ENCODE measurements at places on chromosomes 2 and 18.

GRCh38 chr18:33641141-33641540 is 63.1 kb downstream of the ASXL3 start:
- DNase-seq: no peak

- DNase-seq: no peak
These were observed 18.8 kb downstream of the DYNC2LI1 start for GRCh38 chr2:43792653-43793052.

GRCh38 chr2:219362524-219363164 is 25.1 kb downstream of the DNPEP start:
- peak; percentile 15 for DNase-seq

DNA sequence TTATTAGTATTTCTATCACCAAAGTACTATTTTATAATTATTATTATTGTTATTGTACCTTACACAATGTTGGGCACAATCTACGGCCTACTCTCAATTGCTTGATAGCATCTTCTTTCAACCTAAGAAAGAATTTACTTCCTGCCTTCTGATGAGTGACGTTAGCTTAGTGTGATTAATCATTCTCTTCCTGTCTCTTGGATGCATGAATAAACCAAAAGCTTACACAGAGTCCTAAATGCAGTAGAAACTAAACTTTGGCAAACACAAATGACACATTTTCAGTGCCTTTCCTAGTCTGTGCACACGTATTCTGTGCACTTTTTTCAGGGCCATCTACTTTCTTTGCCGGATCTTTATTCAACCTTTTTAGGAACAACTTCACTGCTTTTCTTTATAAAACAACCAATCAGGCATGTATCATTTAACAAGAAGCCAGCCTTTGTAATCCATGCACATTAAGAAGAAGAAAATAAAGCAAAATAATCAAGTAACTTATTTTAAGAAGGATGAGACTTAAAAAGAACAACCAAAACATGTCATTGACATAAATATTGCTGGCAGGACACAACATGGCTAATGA is 19.1 kb downstream of the TRAK2 start:
- peak; percentile 53 for DNase-seq

DNA sequence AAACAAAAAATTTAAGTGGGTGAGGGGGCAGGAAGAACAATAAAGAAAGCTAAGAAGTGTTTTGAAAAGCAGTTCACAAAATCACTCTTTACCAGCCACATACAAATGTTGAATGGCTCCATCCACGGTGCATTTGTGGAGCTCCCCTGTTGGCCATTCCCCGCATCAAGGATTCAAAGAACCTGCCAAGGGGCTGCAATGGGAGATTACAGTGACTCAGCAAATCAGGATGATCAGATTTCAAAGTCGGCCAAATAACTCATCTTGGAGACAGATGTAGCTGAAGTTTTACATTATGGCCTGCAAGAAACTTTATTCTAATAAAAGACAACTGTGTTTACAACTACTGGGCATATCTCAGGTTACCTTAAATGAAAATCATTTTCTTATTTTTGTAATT is 26.9 kb downstream of the COL4A3 start:
- no peak for DNase-seq

GRCh38 chr18:40124107-40124506 is 1830.9 kb upstream of the PIK3C3 start:
- DNase-seq: no peak

- DNase-seq: no peak
These were observed 48.1 kb upstream of the CNOT11 start for GRCh38 chr2:101204400-101205115.

- no peak for DNase-seq
These were observed 26.8 kb upstream of the LIPG start for GRCh38 chr18:49534846-49535601.

- DNase-seq: peak; percentile 13
These were observed 9.3 kb upstream of the TSN start for GRCh38 chr2:121746071-121746578.

GRCh38 chr2:208031608-208032019 is 6.3 kb upstream of the PLEKHM3 start:
- DNase-seq: peak; percentile 8

DNA sequence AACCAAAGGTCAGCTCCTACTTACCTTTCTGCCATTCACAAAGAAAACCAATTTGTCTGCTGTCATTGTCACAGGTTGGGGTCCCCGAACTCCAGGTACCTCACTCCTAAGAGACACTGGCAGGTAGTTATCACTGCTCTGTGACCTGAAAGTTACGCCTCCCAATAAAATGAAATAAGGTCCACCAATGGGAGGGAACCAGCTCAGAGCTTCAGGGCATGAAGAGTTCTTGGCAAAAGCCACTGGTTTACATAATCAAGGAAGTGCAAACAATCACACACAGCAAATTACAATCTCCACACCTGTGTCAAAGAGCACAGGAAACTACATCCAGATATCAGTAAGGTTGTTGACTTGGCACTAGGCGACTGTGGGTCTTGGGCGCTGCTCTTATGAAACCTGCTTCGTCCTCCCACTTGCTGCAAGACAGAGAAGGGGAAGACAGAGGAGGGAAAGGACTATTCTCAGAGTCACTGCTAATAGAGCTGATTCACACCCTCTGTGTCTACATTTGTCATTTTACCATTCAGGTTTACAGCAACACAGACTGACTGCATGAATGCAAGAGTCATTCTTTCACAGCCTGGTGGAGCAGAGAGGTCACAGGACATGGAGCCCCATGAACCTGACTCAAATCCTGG is at the start of gene XDH:
TSS of gene XDH (minus strand) at position 142 of the 641 bp plus-strand sequence. CDS start at position 66, 76 bp downstream.
- no peak for DNase-seq

DNA sequence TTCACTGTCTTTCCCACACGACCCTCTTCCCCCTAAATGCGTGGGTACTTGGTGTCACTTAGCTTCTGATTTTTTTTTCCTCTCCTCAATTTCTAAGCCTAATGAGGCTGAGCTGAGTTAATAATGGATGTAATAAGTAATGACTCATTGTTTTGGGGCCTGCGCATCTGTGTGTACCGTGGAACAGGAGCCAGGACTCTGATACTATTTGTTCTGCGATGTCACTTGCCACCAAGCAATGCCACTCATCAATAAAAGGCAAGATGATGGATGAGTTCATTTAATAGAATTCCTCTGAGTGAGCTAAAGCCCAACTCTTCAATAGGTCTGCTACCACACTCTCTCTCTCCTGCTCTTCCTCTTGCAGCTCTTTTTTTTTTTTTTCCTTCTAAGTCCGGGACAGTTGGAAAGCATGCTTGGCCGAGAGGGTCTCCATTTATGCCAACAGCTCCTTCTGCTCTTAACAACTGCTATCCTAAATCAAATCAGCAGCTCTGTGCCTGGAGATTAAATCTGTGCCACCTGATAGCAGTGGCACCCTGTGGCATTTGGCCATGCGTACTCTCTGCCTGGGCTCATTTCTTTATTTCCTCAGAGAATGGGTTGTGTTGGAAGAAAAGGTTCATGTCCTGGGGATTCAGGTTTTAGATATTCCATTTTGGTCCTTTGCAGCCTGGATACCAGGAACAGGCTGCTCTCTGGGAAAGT is 1284.2 kb upstream of the PIK3C3 start:
- DNase-seq: no peak

- no peak for DNase-seq
These were observed 9.7 kb upstream of the SKOR2 start for GRCh38 chr18:47260924-47261701.

- no peak for DNase-seq
These were observed 250.3 kb upstream of the EPHA4 start for GRCh38 chr2:221822416-221822815.

DNA sequence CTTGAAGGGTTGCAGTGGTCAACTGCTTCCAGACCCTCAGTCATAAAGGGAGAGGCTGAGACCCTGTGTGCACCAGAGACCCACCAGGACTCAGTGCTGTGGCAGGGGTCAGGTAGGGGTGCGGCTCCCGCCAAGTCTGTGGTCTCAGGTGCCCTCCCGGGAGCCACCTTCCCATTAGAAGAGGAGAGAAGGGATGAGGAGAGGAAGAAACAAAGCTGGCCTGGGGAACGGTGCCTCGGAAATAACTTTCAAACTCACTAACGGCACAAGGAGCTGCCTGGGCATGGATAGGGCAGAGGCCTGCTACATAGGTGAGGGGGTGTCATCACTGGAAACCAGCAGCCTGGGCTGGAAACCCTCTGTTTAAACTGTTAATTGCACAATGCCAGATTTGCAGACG is 84.9 kb downstream of the TPO start:
- DNase-seq: no peak

GRCh38 chr2:219404954-219405353 is 13.2 kb upstream of the DES start:
- DNase-seq: no peak

DNA sequence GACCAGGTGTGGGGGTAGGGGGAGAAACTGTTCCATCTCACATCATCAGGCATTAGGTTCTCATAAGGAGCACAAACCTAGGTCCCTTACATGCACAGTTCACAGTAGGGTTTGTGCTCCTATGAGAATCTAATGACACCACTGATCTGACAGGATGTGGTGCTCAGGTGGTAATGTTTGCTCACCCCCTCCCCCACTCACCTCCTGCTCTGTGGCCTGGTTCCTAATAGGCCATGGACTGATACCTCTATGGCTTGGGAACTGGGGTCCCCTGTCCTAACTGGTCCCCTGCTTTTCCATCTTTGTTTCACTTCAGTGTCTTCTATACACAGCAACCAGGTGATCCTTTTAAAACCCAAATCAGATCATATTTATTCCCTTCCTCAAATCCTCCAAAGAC is 267.8 kb downstream of the TNS1 start:
- DNase-seq: peak; percentile 5

GRCh38 chr2:226796840-226797288 is 2.8 kb downstream of the IRS1 start:
- DNase-seq: no peak

GRCh38 chr2:66427300-66427699 is 7.6 kb upstream of the MEIS1 start:
- no peak for DNase-seq

DNA sequence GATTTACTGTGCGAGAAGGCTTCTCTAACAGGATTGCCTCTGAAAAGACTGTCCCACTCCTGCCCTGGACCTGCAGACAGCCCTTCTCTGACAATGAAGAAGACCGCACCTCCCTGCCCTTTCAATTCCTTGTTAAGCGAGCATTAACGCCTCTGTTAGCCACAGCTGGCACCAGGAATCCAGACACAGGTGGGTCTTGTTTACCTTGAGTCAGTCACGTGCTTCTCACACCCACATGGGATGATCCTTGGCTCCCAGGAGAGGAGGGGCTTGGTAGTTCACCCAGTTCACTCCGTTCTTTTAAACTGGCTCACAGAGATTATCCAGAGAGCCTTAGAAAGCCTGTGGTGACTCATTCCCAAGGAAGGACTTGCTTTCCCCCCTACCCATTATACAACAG is 410.5 kb upstream of the MEIS1 start:
- DNase-seq: no peak

DNA sequence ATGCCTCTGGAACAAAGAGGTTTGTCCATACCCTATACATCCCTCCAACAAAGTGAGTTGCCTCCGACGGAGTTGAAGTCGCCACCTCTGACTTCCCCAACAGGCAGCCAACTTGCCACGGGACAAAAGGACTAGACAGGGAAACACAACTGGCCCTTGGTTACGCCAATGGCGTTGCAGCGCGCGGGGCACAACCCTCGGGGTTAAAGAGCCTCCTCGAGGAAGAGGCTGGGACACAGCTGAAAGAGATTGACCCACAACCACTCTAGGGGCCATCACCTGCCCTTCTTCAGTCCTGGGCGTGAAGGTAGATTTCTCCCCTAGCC is 545 bp downstream of the GTF3C2 start:
- no peak for DNase-seq

GRCh38 chr2:2085533-2085932 is 245.5 kb downstream of the MYT1L start:
- DNase-seq: no peak

- DNase-seq: no peak
These were observed 16.1 kb upstream of the ALLC start for GRCh38 chr2:3641841-3642421.

DNA sequence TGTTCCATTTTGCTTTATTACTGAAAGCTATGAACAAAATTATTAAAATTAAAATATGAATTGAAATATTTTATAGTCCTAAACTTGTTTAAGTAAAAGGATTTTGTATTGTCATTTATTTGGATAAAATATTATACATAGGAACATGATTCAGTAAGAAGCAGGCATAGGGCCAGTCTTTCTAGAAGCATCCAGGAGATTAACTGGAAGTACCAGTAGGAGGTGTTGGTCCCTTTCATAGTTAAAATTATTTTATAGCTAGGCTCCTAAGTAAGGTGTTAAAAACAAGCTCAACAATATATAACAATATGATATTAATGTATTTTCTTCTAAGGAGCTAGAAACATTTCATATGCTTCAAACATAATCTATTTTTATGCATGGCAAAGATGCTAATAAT is 43.7 kb downstream of the FIGN start:
- no peak for DNase-seq

Measured in CD4-positive, alpha-beta T cell treated with Interleukin-10 for 1 hour (primary cell).